ENCODE measurements at places on chromosomes 2 and 18.

GRCh38 chr2:70935468-70936164, at the start of gene ATP6V1B1:
Gene ATP6V1B1 (plus strand): TSS chr2:70935900. CDS start chr2:70935955, 55 bp downstream.
- no peak for DNase-seq

DNA sequence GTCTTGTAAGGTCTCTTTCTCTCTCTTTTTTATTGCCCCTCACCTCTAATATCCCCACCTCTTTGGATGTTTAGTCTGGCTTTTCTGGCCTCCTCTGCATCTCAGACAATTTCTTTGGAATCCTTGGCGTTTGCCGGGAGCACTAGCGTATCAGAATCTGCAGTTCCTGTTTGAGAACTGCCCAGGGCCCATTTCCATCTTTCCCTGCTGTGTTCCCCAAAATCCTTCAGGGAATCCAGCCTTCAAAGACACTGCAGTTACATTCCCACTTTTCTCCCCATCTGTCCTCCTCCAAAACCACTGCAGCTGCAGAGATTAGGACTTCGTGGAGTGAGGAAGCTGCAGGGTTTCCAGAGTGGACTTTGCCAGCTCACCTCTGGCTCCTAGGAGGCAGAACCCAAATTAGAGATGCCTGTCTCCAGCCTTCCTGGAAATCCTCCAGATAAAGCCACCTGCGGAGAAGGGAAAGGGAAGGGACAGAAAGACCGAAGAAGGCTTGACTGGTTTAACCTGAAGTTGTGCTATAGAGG, 2.7 kb downstream of the VSNL1 start:
- DNase-seq, result no peak

- no peak for DNase-seq
Measured at GRCh38 chr2:25238920-25239319, 70.5 kb upstream of the POMC start.

- DNase-seq, result no peak
Measured at GRCh38 chr2:202950592-202950991, 38.5 kb downstream of the CARF start.

DNA sequence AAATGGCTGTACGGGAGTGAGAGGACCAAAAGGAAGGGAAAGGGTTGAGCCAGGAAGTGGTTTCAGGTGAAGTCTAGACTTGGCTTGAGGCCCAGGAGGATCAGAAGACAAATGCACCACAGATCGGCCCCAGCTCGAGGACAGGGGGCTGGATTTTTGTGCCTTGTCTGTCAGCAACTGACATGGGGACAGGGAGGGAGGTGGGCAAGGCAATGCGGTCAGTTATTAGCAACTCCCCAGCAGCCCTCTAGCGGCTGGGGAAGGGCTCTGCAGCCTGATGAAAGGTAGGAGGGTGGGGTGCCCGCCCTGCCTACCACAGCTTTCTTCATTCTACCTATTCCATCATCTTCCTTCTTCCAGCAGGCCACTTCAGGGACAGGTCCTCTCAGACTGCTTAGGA, 50.0 kb downstream of the CPO start:
- no peak for DNase-seq

Measured in stimulated activated CD8-positive, alpha-beta memory T cell treated with anti-CD3 and anti-CD28 coated beads, Interleukin-7, amount 100 ng/mL, for 1 hour (primary cell).